H1 (cell line): ENCODE measurements at places on chromosomes 1 and 21. TPM values are rescaled to one million over a fixed set of nuclear protein-coding genes. Genes with fewer than 3 reads are reported as not detected.
A peak's percentile ranks its signal among the peaks of the same experiment; 100 is the strongest.

The DMBX1 gene
- 0.23 and 0.36 TPM in 2 replicates for polyA plus RNA-seq

The VSIG8 gene
- not detected in 2 replicates for polyA plus RNA-seq

The OR2W3 gene
- 0.08 and 0.12 TPM in 2 replicates for polyA plus RNA-seq

GRCh38 chr21:46005481-46005881, 23.9 kb downstream of the COL6A1 start:
- DNase-seq = peak; percentile 41

DNA sequence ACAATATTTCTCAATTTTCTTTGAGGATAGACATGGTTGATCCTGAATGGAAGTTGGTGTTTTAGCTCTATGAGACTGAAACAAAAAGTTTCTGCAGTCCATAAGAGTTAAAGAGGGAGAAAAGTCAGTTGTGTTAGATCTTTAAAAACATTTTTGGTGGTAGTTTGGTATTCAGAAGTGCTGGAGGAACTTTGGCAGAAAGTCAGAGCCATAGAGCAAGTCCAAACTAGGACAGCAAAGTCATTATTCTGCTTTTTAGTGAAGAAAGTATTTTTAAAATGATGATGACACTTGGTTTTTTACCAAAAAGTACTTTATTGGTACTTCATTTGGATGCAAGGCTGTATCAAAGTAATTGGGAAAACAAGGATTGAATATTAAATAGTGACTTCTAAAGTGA, 41.8 kb downstream of the FNBP1L start:
- no peak for DNase-seq

DNA sequence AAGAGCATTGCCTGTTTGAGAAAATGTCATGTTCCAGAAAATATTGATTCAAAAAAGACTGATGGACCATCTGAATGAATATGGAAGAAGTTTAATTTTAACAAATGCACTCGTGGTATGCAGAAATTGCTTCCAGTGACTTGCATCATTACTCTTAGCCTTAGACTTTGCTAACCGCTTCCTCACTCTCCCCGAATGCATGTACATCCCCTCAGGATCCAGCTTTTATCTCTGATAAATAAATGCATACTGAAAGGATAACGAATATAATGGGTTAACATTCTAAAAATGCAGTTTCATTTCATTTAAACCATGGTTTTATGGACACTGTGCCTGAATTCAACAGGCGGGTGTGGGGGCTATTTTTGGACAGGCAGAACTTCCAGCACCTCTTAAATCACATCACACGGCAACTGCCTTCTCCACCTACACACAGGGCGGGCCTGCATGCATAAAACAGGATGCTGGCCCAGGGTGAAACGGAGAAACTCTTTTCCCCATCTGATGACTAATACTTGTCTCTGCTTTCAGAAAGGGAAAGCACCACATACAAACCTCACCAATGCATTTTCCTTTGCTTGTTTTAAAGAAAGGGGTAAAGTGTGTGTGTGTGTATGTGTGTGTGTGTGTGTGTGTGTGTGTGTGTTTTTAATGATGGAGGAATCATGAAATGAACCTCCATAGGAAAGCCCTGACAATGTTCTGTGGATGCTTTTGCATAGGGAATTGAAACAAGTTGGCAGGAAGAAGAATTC, 48.7 kb downstream of the SPAG17 start:
- no peak for DNase-seq

DNA sequence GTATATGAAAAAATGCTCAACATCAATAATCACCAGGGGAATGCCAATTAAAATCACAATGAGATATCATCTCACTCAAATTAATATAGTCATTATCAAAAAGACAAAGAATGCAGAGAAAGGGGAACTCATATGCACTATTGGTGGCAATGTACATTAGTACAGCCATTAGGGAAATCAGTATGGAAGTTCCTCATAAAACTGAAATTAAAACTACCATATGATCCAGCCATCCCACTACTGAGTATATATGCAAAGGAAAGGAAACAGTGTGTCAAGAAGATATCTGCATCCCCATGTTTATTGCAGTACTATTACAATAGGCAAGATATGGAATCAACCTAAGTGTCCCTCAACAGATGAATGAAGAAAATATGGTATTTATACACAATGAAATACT, 32.1 kb upstream of the TEKT2 start:
- no peak for DNase-seq

- no peak for DNase-seq
Measured at GRCh38 chr1:218499011-218499691, 154.0 kb downstream of the TGFB2 start.
